Spinal cord (tissue), 10 donors: ENCODE measurements at places on chromosomes 12 and 14. TPM values are rescaled to one million over a fixed set of nuclear protein-coding genes. Genes with fewer than 3 reads are reported as not detected.

DNA sequence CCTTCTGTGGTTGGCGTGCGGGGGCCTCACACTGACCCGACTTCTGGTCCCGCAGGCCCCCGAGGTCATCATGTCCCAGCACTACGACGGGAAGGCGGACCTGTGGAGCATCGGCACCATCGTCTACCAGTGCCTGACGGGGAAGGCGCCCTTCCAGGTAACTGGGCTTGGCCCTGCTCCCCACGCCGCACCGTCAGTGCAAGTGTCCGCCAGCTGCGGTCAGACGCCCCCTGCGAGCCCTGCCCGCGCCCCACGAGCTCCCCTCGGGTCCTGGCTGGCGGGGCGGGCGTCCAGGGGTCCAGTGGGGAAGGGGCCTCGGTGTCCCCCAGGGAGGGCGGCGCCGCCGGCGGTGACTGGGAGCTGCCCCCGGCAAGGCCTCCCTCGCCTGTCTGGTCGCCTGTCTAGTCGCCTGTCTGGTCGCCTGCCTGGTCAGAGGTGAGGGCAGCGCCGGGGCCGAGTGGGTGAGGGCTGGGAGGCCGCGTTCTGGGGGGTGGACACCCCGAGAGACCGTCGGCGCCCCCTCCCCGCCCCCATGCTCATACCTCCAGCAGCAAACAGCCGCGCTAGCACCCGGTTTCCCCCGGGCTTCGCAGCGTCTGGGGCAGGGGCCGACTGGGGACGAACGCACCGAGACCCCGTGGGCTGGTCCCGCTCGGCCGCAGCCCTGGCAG lies 14.8 kb downstream of the ULK1 start:
- no peak for DNase-seq

DNA sequence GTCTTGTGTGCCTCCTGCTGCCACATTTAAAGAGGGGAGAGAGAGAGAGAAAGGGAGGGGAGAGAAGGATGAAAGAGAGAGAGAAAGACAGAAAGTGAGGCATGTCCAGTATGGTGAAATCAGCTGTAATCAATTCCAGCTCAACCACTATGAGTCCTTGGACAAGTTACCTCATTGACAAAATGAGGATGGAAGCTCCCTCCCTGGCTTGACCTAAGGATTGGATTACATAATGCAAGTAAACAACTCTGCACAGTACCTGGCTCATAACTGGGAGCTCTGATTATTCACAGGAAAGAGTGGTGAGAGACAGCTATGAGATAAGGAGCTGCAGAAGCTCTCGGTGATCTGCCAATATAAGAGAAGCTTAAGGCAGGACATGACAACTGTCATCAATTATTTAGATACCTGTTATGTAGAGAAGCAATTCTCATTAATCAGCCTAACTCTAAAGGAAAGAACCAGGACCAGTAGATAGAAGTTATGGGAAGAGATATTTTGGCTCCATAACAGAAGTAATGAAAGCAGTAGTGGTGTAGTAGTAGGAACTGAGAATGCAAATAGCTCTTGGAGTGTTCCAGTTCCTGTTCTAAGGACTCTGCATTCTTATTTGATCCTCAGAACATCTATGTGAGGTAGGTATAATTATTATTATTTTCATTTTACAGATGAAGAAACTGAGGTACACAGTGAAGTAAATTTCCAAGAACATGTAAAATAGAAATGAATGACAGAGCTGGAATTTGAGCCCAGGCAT lies 791.6 kb downstream of the DIO2 start:
- DNase-seq, result no peak

The CCDC198 gene
- 6.7 TPM for polyA plus RNA-seq

The CTSG gene
- 0.36 TPM for polyA plus RNA-seq

The RNASE1 gene
- 50.2 TPM for polyA plus RNA-seq
